ENCODE measurements at places on chromosomes 6 and 20.

DNA sequence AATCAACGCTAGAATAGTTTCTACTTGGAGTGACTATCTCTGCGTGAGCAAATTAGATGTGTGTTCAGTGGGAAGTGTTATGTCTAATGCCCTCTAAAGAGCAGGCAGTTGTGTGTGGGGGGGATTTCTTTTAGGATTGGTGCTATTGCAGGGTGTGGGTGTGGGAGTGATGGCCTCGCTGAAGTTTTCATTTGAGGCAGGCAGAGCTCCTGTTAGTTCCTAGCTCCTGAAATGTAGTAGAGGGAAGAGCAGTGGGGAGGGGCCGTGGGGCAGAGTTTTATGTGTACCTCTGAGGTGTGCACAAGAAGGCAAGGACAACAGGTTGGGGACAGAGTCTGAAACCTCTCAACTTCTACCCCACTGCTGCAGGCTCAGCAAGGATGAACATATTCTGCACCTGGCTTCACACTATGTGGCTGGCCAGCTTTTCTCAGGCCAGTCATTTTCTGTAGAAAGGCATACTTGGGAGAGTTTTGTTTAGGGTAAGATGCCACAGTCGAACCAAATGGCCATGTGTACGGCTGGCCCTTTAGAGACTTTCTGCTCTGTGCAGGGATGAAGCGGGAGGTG is 229.2 kb upstream of the SUPT3H start:
- DNase-seq: no peak

GRCh38 chr6:34514593-34515472 is 41.3 kb downstream of the SPDEF start:
- no peak for DNase-seq

- DNase-seq: no peak
These were observed 22.4 kb upstream of the FKBP1C start for GRCh38 chr6:63188828-63189227.

DNA sequence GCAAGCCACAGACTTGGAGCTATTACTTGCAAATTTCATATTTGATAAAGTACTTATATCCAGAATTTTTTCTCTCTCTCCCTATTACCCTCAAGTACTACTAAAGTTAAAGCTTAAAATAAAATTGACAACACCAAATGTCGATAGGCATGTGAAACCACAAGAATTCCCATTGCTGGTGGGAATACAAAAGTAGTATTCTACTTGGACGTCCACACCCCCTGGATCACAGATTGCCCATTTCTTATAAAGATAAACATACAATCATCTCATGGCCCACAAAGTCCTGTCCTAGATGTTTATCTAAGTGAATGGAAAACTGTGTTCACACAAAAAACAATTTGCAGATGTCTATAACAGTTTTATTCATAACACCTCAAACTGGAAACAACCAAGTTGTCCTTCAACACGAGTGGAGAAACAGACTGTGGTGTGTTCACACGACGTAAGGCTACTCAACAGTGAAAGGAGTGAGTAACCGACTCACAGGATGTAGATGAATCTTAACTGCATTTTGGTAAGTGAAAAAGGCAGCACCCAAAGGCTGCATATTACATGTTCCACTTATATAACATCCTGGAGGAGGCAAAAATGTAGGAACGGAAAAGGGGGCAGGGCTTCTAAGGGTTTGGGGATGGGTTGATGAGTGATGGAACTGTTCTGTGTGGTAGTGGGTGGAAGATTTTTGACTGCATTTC is 297.4 kb downstream of the THBS2 start:
- no peak for DNase-seq

- DNase-seq: no peak
These were observed 81.7 kb upstream of the PDE10A start for GRCh38 chr6:165744555-165745228.

DNA sequence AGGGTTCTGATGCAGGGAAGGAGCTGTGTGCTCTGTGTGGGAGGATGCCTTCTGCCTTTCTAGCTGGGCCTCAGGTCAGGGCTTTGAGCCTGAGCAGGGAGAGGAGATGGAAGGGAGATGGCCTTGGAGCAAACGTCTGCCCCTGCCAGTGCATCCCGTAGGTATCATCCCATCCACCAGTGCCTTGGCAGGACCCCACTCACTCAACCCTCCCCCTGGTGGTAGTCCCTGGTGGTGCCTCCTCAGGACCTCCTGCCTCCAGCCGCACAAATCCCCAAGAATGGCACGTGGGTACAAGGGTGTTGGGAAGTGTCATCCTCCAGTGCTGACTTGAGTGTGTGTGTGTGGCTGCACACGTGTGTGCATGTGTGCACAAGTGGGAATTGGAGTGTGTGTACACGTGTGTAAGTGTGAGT is 23.1 kb upstream of the MICB start:
- DNase-seq: no peak

DNA sequence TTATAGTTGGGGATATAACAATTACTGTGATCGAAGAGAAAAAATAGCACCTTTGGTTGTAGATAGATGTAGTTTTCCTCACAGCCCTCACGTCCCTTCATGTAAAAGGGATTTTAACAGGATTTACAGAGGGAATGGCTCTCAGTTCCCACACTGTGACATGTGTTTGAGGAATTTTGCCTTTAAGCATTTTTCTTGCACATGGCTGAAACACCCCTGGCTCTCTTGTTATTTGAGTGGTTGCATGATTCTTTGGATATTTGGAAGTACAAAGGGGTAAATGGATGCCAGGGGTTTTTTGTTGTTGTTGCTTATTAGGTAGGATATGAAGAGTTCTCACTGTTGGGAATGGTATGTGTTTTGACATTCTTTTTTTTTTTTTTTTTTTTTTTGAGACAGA is 48.2 kb downstream of the JAG1 start:
- DNase-seq: no peak

DNA sequence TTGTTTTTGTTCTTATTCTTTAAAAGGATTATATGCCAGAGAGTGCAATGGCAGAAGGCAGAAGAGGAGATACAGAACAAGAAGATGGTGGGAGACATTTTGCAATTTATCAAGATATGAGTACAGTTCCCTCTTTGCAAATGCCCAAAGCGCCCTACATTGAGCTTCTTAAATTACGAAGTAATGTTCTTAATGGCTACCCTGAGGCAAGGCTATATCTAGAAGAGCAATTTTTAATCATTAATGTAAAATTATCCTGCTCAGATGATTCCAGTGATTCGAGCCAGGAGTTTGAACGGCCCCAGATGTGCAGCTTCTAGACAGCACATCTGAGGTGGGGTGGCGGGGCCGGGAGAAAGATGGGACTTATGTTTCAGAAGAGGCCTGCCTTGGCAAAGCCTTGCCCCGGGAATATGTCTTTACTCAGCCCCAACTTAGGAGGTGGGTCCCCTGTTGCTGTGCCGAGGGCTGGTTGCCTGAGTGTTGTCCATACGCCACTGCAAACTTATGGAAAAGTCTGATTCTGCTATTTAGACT is 84.9 kb upstream of the MLN start:
- no peak for DNase-seq

- no peak for DNase-seq
These were observed 17.9 kb upstream of the CST3 start for GRCh38 chr20:23655491-23656211.

DNA sequence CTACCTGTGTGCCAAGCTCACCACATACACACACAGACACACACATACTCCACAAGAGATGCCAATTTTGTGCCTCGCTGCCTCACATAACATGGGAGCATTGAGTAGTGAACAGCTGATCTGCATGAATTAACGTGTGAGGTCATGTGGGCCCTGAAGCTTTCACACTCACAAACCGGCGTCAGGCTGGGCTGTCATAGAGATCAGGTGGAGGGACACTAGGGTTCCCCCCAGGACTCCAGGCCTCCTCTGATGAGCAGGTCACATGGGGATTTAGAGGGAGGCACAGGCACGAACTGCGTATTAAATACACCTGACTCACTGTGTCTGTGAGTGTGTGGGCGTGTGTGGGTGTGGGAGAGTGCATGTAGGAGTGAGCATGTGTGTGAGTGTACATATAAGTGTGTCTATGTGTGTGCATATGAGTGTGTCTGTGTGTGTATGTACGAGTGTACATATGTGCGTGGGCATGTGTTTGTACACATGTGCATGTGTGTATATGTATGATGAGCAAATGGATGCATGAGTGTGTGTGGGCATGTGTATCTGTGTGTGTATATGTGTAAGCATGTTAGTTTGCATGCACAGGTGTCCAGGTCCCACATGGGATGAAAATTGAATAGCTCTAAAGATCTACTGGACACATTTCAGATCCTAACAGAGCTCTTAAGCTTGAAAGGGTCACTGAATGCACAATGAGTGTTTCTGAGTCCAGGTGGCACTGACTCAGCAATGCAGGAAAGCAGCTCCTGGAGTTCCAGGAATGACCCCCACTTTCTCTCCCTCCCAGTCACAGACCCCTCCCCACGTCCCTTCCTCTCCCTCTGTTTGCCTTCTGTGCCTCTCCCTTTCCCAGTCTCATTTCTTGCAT is 336.6 kb downstream of the PREX1 start:
- no peak for DNase-seq

- no peak for DNase-seq
These were observed 10.6 kb downstream of the NOL4L start for GRCh38 chr20:32574296-32575226.
